ENCODE measurements at places on chromosomes 4 and X.
A peak's percentile ranks its signal among the peaks of the same experiment; 100 is the strongest.

DNA sequence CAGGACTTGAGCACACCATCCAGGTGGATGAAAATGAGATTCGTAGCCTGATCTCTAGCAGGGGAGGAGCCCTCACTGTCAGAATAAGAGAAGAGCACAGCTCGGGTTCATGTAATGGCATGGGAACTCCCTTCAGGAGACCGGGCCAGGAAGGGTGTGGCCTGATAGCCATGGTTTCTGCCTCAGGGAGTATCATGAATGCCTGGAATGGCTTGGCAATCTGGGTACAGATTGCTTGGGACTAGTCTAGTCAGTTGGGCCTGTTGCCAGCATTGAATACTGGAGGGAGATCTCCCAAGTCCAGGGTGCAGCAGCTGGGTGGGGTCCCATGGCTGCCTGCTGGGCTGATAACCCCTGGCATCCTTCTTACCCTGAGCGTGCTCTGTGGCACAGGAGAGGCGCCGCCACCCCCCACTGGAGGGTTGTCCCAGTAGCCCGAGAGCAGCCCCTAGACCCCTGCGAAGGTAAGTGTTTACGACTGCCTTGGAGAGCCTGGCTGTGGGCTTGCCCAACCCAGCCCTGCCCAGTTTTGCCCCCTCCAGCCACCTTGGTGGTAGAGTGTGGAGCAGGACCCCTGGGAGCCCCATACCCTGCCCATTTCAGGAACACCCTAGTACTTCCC, 298.8 kb downstream of the TEX13A start:
- DNase-seq = no peak

- peak; percentile 70 for DNase-seq
These were observed at the start of gene ANTXR2 for GRCh38 chr4:80072744-80073472. ANTXR2 (minus strand) TSS chr4:80073229; CDS start chr4:80072560, 669 bp downstream.

DNA sequence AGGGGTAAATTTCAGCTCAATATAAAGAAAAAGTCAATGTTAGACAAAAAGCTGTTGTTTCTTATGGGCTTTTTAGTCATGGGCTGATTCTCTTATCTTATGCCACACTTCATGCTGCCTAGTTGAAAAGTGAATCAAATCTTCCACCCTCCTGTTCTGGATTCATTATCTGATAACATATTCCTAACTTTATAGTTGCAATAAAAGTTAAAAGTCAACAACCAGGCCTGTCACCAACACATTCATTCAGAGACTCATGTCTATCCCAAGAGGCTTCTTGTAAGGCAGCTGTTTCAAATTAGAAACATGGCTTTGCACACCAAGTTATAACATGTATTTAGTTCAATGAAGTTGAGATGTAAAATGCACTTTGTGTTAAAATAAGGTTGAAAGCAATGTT, 243.8 kb downstream of the ADAMTS3 start:
- DNase-seq = no peak

DNA sequence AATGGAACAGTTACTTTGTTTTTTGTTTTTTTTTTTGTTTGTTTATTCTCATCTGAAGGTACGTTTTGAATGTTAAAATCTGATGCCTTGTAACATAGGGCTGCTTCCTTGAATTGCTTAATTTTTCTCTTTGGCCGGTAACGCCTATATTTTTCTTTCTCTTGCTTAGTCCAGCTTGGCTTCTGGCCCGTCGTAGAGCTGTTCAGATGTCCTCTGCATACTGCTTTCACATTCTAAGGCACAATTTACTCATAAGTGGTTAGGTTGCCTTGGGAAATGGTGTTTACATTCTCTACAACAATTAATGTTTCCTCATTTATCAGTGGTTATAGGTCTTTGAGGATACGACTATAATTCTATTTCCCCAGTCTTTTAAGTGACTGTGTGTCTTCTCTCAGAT, 7.9 kb downstream of the NONO start:
- no peak for DNase-seq

DNA sequence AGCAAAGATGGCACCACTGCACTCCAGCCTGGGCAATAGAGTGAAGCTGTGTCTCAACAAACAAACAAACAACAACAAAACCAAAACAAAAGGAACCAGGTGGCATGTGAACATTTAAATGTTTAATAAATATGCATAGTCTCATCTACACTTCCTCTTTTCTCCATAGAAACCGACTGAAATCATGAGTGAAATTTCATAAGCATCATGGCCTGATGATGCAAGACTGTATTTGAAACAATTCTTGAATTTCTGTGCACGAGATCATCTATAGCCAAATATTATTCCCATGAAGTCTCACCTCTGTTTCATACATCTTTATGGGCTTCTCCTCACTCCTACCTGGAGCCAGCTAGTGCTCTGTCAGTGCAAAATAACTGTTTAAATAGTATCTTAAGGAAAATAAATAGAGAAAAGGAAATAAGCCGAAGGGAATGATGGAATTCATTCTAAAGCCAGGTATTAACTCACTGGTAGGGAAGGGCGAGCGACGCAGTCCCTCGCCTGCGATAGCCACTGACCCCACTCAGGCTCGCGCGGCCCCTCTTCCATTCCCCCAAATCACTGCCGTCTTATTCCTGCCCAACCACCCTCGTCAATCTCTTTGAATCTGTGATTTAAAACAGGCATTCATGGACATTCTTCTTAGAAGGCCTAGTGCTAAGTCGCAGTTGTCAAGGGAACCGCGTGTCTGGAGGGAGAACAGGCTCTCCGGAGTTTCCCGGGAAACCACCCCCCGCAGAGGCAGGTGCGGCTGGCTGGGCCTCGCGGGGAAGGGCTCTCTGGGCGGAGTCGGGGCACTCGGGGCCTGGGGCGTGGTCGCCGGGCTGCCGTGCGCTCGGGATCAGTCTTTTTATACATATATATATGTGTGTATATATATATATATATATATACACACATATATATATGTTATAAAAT, 52.4 kb upstream of the TRIM2 start:
- DNase-seq = peak; percentile 63

DNA sequence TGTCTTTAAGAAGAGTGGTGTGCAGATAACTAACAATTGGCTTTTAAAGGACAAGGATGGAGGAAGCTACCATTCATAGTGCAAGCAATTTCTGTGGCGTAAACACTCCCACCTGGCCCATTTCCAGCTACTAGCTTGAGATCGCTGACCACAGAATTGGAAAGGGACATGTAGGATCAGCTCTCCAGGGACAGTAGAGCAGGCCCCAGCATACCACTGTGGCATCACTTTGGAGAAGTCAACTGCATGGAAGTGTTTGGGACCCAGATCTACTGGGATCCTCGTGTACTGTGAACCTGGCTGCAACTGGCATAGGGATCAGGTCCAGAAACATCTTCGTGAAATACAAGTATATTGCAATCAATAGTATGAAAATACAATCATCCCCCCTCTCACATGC, 515.0 kb downstream of the INPP4B start:
- no peak for DNase-seq

- DNase-seq = no peak
These were observed 72.2 kb downstream of the GPR143 start for GRCh38 chrX:9693307-9694001.

- no peak for DNase-seq
These were observed 639 bp upstream of the MTM1 start for GRCh38 chrX:150567645-150568319.

- DNase-seq = no peak
These were observed 298.5 kb upstream of the BMP3 start for GRCh38 chr4:80732010-80732409.

DNA sequence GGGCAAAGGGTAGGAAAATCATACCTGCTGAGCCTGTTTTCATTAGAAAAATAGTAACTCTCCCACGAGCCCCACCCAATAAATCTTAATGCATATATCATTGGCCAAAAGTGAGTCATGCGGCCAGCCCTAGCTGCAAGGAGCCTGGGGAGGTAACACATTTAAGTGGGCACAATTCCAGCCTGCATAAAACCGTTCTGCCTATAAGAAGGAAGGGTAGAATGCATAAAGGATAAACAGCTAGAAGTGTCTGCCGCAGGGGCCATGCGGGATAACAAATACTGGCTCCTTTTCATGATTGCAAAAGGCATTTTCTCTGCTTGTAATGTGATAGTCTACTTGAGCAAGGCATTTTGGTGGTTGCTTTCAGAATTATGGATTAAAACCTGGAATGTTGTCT, 37.1 kb downstream of the EFHC2 start:
- DNase-seq = no peak

GRCh38 chrX:79084923-79085322, 59.6 kb upstream of the GPR174 start:
- no peak for DNase-seq

DNA sequence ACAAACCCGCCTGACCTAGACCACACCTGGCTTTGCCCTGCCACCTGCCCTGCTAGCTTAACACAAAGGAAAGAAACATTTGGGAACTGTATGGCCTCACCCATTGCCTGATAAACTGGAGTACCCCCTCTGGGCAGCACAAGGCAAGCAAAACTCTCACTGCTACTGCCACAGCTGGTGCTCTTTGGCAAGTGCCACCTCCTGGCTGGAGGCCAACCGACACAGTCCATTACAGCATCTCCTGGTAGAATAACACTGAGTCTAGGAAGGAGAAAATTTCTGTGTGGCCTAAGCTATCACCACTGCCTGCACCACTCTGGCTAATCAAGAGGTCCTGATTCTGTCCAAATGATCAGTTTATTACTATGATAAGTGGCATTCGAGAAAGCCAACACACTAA, 18.9 kb upstream of the SPANXN3 start:
- no peak for DNase-seq

GRCh38 chrX:154116426-154117211, 19.1 kb upstream of the MECP2 start:
- DNase-seq = no peak

DNA sequence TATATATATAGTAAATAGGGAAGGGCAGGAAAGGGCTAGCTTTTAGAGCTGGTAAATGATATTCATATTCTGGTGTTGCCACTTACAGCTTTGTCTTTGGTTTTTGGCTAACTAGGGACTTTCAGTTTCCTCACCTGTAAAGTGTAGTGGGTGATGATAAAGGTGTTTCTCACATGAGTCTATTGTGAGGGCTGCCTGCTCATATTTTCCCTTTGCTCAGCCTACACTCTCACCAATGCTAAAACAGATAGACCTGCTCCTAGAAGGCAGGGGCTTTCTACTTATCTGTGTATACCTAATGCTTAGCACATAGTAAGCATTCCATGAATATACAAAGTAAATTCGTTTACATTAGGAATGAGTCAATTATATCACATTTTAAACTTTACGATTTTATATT, 137.2 kb upstream of the HS3ST1 start:
- DNase-seq = no peak

- no peak for DNase-seq
These were observed 226.8 kb downstream of the CAMK2D start for GRCh38 chr4:113534711-113535110.

DNA sequence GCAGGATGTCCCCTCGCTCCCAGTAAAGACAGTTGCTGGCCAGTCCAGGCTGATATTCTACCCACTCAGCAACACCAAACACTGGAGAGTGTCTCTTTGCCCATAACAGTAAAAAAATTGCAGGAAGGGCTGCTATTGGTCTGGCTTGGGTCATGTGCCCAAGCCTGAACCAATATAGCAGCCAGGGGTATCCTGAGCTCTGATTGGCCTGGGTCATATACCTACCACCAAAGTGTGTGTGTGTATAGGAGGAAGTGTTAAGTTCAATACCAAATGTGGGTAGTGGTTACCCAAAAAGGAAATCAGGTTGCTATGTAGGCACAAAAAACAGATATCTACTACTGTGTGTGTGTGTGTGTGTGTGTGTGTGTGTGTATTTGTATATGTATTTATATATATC, 373.2 kb downstream of the BCOR start:
- DNase-seq = no peak

DNA sequence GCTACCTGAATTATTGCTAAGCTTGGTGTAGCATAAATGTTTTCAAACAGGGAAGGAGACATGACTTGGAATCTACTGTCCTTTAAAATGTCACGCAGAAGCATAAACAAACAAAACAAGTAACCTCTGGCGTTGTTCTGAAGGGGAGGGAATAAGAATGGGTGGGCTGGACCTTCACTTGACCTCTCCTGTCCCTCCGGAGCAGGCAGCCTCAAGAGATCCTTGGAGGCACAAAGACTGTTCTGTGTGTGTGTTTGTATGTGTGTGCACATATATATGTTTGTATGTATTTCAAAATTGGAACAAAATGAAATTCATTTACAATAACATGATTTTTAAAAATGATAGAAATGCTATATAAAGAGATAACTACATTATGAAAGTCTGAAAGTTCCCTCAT, 91.3 kb upstream of the DCLK2 start:
- DNase-seq = no peak

DNA sequence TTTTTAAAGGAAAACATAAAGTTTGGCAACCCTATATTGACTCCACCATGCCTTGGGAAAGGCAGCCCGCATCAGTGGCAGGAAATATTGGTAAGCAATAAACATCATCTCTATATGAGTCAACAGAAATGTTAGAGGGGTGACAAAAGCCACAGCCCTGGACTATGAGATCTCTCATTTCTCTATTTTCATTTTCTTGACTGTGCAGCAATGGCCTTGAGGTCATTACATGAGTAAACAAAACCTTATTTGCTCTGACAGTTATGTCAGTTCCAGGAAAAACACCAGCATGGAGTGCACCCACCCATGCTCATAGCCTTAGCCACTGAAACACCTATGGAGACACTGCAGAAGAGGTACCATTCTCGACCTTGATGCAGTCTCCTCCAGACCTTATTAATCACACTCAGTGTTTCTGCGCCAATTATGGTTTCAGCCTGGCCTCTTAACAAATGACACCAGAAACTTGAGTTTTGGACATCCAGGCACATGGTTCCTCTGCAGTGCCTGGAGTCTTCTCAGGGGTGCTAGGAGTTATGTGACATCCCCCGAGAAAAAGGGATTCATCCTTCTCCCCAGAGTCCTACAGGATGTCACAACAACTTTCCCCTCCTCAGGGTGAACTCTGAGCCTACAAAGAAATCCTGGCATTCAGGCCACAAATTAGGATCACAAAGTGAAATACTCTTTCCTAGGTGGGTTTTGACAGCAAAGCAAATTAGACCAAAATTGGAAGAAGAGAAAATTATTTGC, 16.0 kb upstream of the HPGD start:
- no peak for DNase-seq

DNA sequence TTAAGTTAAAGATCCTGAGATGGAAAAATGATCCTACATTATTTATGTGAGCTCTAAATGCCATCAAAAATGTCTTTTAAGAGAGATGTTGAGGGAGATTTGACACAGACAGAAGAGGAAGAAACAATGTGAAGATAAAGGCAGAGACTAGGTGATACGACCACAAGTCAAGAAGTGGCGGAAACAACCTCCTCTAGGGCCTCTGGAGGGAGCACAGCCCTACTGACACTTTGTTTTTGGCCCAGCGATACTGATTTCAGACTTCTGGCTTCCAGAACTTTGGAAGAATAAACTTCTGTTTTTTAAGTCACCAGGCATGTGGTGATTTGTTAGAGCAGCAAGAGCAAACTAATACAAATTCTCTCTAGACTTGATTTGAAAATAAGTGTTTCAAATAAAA, 1216.1 kb downstream of the FSTL5 start:
- no peak for DNase-seq

DNA sequence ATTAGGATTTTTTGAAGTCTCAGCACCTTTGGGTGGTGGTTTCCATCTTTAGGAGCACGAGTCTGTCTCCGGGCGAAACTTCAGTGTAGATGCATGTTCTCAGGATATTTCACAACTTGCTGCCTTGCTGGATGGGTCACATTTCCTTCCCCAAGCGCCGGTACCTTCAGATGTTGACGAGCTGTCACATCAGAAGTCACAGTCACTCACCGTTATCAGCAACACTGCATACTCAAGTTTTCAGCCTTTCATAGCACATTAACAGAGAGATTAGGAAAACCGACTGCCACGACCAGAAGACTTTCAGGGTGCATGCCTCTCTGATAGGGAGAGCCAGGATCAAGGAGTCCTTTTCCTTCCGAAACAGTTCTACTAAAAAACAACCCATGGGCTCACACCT, 77.8 kb downstream of the SHROOM2 start:
- no peak for DNase-seq

- no peak for DNase-seq
These were observed at the start of gene TLR7 for GRCh38 chrX:12866451-12867377. TLR7 (plus strand) TSS chrX:12867072; CDS start chrX:12867579, 507 bp downstream.
